Stimulated activated CD4-positive, alpha-beta T cell treated with anti-CD3 and anti-CD28 coated beads, Interleukin-15, amount 100 ng/mL, for 1 hour (primary cell): ENCODE measurements at places on chromosomes 16 and 17.

GRCh38 chr17:40884708-40885512, at the start of gene KRT20:
TSS of gene KRT20 (minus strand) at chr17:40885242. CDS start at chr17:40885185, 57 bp downstream.
- no peak for DNase-seq

GRCh38 chr17:1040216-1040600, 43.3 kb downstream of the TIMM22 start:
- DNase-seq: no peak

GRCh38 chr17:27299384-27300049, 5.6 kb downstream of the WSB1 start:
- no peak for DNase-seq

- DNase-seq: no peak
These were observed at the start of gene GRB7 for GRCh38 chr17:39737760-39738567. TSS of gene GRB7 (plus strand) at chr17:39737938. CDS start at chr17:39742302, 4,364 bp downstream.

GRCh38 chr17:52156576-52157570, 1.6 kb downstream of the CA10 start:
- DNase-seq: no peak

DNA sequence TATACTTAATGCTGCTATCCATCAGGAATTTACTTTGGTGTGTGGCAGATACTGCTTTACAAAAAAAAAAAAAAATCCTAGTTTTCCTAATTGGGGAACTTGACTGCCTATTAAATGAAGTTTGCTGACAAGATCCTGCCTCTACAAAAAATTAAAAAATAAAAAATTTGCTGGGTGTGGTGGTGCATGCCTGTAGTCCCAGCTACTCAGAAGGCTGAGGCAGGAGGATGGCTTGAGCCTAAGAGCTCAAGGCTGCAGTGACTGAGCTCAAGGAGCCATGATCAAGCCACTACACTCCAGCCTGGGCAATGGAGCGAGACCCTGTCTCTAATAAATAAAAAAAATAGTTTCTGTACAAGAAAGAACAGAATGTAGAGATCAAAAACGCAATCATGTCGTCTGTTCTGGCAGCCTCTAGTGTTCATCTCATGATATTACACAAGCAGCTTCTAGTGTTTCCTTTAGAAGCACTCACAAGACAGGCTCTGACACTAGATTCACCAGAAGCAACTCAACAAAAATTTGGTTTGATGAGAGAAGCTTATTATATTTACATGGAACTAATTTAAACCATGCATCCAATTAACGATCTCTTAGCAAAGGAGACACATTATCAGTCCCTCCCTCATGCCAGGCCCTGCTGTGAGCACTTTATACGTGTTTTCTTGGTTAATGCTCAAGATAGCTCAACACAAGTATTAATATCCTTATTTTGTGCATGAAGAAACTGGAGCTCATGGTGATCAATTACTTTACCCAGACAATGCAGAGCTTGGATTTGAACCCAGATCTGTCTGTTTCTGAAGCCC, 6.8 kb upstream of the KRTAP17-1 start:
- DNase-seq: no peak

GRCh38 chr16:85503679-85504231, 109.4 kb upstream of the GSE1 start:
- DNase-seq: no peak

- DNase-seq: no peak
These were observed 190.3 kb downstream of the RBFOX3 start for GRCh38 chr17:79420318-79421243.

DNA sequence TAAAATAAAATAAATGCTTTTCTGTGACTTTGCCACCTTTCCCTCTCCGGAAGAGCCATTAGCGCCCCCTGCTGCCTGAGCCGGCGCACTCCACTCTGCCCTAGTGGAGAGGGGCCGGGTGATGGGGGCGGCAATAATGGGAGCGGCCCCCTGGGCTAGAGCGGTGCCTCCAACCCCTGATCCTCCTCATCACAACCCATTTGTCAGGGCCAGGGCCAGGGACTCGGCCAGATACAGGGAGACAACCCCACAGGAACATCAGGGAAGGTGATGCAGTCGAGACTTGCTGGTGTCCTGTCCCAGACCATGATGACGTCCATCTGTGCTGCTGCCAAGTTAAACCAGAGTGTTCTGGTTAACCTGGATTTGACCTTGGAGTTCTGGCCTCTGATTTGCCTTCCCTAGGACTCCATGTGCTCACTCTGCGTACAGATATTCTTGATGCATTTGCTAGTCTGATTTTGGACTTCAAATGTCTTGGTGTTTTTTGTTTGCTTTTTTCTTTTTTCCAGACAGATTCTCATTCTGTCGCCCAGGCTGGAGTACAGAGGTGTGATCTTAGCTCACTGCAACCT, 46.1 kb upstream of the BPTF start:
- DNase-seq: peak; percentile 3

- DNase-seq: no peak
These were observed 92.7 kb upstream of the XYLT1 start for GRCh38 chr16:17563323-17564091.

- no peak for DNase-seq
These were observed 9.2 kb upstream of the CCL22 start for GRCh38 chr16:57349212-57350031.

GRCh38 chr16:84044118-84044488, 1.5 kb upstream of the SLC38A8 start:
- DNase-seq: no peak
